ENCODE measurements at places on chromosomes 4 and X. TPM values are rescaled to one million over a fixed set of nuclear protein-coding genes. Genes with fewer than 3 reads are reported as not detected.
A peak's percentile ranks its signal among the peaks of the same experiment; 100 is the strongest.

GRCh38 chrX:39956803-39957394, 140.9 kb downstream of the BCOR start:
- H3K27ac ChIP-seq = no peak overlapping the region
- no peaks in the 10 kb centered on the region for H3K27me3 ChIP-seq
- H3K4me1 ChIP-seq = no peaks in the 10 kb centered on the region
- DNase-seq = no peak
- H3K4me3 ChIP-seq = no peak overlapping the region

DNA sequence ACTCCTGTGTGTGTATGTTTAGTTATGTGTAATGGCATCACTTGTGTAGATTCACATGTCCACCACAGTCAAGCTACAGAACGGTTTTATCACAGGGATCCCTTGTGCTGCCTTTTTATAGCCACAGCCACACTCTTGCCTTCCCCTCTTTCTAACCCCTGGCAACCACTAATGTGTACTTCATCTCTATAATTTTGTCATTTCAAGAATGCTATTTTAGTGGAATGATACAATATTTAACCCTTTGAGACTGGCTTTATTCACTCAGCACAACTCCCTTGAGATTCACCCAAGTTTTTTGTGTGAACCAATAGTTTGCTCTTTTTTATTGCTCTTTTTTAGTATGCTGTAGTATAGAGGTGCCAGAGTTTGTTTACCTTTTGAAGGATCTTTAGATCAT, 112.1 kb downstream of the CDKL5 start:
- no peak overlapping the region for H3K27ac ChIP-seq
- no peaks in the 10 kb centered on the region for H3K4me1 ChIP-seq
- no peaks in the 10 kb centered on the region for H3K36me3 ChIP-seq
- no peak for DNase-seq
- H3K27me3 ChIP-seq = no peaks in the 10 kb centered on the region

GRCh38 chr4:53186714-53187358, 179.0 kb downstream of the SCFD2 start:
- H3K4me3 ChIP-seq = no peak overlapping the region
- no peak for DNase-seq
- H3K27ac ChIP-seq = no peak overlapping the region
- H3K36me3 ChIP-seq = no peaks in the 10 kb centered on the region

DNA sequence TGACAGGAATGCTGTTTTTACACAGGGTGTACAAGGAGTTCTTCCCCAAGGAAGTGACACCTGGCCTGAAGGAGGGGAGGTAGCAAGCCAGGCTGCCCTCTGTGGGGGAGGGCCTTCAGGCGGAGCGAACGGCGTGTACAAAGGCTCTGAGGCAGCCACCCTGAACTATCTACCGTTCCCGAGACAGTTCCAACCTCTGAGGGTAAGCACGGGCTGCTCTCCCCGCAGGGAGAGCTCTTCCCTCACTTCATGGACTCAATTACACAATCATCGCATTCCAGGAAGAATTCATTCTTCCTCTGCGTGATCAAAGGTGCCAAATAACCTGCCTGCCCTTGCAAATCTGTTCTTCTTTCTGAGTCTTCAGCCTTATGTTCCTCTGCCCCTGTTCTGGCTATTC, 4.8 kb downstream of the ELK1 start:
- no peak overlapping the region for H3K4me3 ChIP-seq
- no peak overlapping the region for H3K27ac ChIP-seq
- DNase-seq = no peak

GRCh38 chr4:129264008-129264657, 168.2 kb downstream of the C4orf33 start:
- DNase-seq = no peak
- H3K27me3 ChIP-seq = no peaks in the 10 kb centered on the region
- no peak overlapping the region for H3K4me3 ChIP-seq
- no peaks in the 10 kb centered on the region for H3K36me3 ChIP-seq
- H3K4me1 ChIP-seq = no peaks in the 10 kb centered on the region

DNA sequence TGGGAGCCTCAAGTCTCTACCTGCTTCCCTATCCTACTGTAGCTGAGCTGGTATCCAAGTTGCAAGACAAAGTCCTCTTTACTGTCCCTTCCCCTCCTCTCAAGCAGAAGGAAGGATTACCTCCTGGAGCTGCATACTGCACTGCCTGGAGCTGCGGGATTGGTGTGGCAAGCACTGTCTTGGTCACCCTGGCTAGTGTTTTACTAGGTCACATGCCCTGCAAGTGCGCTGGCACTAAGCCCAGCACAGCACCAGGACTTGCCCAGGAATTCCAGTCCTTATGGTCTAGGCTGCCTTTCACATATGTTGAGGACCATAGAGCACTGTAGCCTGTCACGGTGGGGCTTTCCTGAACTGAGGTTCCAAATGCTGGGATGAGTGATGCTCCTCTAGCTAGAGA, 227.3 kb upstream of the ZC4H2 start:
- no peak overlapping the region for H3K27ac ChIP-seq
- no peaks in the 10 kb centered on the region for H3K27me3 ChIP-seq
- H3K4me1 ChIP-seq = no peaks in the 10 kb centered on the region

- H3K36me3 ChIP-seq = no peaks in the 10 kb centered on the region
- DNase-seq = no peak
- H3K4me3 ChIP-seq = no peak within 1 kb of the TSS
- no peaks in the 10 kb centered on the region for H3K4me1 ChIP-seq
Observed at GRCh38 chrX:37779857-37780256, at the start of gene CYBB. TSS of gene CYBB (plus strand) at chrX:37780059. CDS start at chrX:37780078, 19 bp downstream.

DNA sequence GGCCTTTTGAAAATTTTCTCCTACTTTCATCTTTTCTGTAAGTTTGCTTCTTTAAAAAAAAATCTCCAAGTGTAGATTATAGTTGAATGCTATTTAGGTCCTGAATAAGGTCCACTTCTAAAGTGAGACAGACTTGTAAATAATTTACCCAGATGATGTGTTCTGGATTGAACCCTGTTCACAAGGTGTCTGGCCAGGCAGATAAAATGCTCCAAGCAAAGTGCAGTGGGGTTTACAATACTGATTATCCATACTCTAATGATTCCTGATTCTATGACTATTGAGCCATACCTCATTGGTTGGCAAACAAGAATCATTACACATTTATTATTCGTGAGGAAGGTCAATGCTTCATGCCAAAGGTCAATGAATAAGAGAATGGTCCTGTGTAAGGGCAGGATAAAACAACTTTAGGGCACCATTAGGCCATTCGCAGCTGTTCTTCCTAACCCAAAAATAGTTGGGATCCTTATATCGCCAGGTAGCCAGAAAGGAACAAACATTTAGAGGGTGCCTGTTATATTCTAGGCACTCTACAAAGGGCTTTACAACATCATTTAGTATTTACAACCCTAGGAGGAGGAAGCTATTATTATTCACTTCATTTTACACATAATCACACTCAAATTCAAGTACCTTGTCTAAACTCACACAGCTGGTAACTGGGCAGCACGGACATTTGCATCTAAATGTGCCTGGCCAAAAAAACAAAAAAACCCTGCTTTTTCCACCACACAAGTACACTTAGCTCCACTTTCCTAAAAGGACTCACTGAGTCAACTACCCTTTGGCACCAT, 18.6 kb upstream of the SAT1 start:
- H3K4me3 ChIP-seq = no peak overlapping the region
- H3K27me3 ChIP-seq = no peaks in the 10 kb centered on the region
- no peak for DNase-seq
- H3K36me3 ChIP-seq = no peaks in the 10 kb centered on the region
- H3K27ac ChIP-seq = no peak overlapping the region
- no peaks in the 10 kb centered on the region for H3K4me1 ChIP-seq

DNA sequence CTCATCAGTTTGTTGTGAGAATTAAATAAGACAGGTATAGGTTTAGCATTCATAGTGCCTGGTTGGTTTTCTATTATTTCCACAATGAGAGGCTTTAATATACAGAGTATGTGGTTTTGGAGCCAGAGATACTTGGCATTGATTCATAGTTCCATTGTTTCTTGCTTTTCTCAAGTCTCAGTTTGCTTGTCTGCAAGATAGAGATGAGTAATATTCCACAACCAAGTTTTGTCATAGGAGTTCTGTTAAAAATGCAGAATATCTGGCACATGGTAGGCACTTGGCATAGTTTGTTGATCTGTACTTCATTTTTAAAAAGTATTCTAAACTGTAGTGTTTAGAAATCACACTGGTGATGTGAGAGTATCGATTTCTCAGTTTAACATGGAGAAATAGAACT, 37.5 kb upstream of the EDA2R start:
- no peak overlapping the region for H3K27ac ChIP-seq
- no peaks in the 10 kb centered on the region for H3K36me3 ChIP-seq
- no peak for DNase-seq

DNA sequence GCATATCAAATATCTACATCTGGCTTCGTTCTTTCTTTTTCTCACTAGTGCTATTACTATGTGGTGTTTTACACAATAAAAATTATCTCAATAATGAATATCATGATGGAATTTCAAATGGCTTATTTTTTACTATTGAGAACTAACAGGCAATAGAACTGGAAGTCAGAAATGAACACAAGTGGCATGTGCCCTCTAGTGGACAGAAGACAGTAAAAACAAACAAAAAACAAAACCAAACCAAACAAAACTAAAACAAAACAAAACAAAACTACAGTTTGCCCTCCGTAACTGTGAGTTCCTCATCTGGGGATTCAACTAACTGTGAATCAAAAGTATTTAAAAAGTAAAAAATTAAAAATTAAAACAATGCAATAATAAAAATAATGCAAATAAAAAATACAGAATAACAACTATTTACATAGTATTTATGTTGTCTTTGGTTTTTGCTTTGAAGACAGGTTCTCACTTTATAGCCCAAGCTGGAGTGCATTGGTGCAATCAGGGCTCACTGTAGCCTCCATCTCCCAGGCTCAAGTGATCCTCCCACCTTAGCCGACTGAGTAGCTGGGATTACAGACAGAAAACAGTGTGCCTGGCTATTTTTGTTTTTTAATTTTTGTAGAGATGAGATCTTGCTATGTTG, 195.6 kb upstream of the TACR3 start:
- no peak overlapping the region for H3K27ac ChIP-seq
- H3K4me1 ChIP-seq = no peaks in the 10 kb centered on the region
- DNase-seq = no peak
- no peaks in the 10 kb centered on the region for H3K36me3 ChIP-seq

GRCh38 chr4:128570387-128570975, 239.0 kb upstream of the JADE1 start:
- no peaks in the 10 kb centered on the region for H3K27me3 ChIP-seq
- no peak overlapping the region for H3K4me3 ChIP-seq
- no peaks in the 10 kb centered on the region for H3K36me3 ChIP-seq
- DNase-seq = peak; percentile 67
- H3K4me1 ChIP-seq = no peaks in the 10 kb centered on the region
- H3K27ac ChIP-seq = no peak overlapping the region

- no peak for DNase-seq
- H3K36me3 ChIP-seq = no peaks in the 10 kb centered on the region
- H3K4me1 ChIP-seq = no peaks in the 10 kb centered on the region
- H3K27ac ChIP-seq = no peak overlapping the region
- no peak overlapping the region for H3K4me3 ChIP-seq
- no peaks in the 10 kb centered on the region for H3K27me3 ChIP-seq
Observed at GRCh38 chr4:78432896-78433295, 118.7 kb upstream of the ANXA3 start.

GRCh38 chr4:21946858-21947257, 1.7 kb downstream of the KCNIP4 start:
- no peak overlapping the region for H3K27ac ChIP-seq
- DNase-seq = no peak
- H3K36me3 ChIP-seq = no peaks in the 10 kb centered on the region

TRAPPC11 gene
- 60.0 TPM for total RNA-seq

MBNL3 gene
- total RNA-seq = 13.2 TPM
